ENCODE measurements at places on chromosomes 3 and 15. TPM values are rescaled to one million over a fixed set of nuclear protein-coding genes. Genes with fewer than 3 reads are reported as not detected.

GRCh38 chr3:41608347-41608746 lies 353.6 kb downstream of the ULK4 start:
- DNase-seq: no peak

GRCh38 chr3:17423786-17424536 lies 318.5 kb downstream of the TBC1D5 start:
- no peak for DNase-seq

- no peak for DNase-seq
These were observed 1.2 kb upstream of the ANP32A start for GRCh38 chr15:68821841-68822381.

DNA sequence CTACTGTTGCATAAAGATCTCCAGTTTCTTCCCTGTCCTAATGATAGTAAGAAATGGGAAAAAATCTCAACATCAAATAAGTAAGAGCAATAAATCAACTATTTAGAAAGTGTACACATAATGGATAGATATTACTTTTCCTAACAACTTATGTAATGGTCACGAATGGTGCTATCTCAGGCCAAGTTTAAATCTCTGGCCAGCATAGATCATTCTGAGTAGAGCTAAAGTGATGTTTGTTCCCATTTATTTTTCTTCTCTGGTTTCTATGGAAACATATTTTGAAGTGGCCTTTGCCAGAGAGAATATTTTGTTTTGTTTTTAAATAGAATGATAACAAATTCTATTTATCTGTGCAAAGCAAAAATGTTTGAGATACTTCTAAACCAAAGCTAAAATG lies 249.7 kb upstream of the TTC14 start:
- DNase-seq: no peak

- no peak for DNase-seq
These were observed 316.4 kb upstream of the CFAP20DC start for GRCh38 chr3:59366218-59366617.

DNA sequence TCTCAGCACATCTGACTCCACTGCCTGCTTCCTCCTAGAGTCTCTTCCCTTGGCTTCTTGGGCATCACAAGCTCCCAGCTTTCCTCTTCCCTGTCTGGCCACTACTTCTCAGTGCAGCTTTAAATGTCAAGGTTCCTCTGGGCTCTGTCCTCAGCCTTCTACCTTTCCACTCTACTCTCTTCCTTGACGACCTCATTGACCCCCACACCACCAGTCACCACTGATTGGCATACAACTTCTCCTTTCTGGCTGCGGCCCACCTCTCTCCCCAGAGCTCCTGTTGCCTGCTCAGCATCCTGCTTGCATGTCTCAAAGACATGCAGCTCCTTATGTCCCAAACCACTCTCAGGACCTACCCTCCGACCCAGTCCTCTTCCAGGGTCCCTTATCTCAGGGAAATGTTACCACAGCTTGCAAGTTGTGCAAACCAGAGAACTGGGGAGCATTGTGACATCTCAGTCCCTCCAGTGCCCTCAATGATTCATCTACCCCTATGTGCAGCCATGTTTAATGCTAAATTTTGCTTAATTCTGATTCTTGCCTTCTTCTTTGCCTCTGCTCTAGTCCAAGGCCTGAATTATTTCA lies 49.9 kb downstream of the TRPM1 start:
- no peak for DNase-seq

DNA sequence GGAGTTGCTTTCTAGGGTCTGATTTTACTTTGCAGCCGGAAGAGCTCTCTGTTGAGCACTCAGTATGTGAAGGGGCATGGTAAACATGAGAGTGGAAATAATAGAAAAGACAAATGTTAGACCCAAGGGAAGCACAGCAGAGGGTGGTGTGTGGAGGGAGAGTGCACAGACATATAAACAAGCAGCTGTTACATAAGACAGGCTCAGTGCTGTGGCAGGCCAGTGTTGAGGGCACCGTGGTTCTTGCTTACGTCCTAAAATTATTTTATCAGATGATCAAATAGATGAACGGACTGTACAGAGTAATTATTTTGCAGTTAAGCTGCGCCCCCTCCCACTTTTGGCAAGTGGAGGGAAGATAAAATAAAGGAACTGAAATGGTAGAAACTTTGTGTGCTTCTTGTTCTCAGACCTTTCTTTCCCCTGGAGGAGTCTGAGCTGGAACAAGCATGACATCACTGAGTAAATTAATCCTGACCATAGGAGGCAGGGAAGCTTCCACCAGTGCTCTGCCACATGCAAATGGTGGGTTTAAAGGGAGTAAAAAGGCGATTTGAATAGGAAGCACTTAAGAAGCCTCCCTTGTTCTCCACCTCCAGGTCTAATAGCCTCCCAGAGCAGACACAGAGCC lies 205.6 kb downstream of the IL20RB start:
- DNase-seq: peak; percentile 15

DNA sequence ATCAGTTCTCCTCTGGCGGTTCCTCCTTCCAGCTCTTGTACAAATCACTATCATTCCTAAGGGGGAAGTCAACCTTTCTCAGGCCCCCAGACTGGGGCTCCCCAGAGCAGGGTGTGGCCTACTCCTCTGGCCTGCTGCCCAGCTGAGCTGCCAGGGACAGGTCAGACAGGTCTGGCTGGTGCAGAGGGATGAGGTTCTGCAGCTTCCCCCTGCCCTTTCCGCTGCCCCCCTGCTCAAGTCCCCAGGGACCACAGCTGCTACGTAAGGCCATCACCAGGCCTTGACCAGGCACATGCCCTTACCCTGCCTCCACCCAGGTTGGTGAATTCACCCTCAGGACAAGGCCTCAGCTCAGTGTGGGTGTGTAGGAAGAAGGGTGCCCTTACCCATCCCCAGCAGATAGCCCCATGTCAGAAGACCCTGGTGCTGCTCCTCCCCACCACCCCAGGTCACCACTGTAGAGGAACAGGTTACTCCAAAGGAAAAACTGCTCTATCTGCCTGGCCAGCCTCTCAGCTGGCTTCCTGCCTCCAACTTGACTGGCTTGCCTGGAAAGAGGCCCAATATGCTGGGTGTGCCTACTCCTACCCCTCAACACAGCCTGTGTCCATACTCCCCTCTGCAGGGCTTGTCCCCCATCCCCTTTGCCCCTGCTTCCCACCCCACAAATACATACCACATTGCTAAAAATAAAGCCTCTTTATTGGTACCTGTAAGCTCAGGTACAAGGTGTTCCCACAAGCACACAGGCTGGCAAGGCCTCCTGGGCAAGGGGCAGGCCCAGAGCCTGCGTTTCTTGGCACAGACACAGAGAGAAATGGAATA lies 12.0 kb downstream of the CSRNP1 start:
- DNase-seq: peak; percentile 27

DNA sequence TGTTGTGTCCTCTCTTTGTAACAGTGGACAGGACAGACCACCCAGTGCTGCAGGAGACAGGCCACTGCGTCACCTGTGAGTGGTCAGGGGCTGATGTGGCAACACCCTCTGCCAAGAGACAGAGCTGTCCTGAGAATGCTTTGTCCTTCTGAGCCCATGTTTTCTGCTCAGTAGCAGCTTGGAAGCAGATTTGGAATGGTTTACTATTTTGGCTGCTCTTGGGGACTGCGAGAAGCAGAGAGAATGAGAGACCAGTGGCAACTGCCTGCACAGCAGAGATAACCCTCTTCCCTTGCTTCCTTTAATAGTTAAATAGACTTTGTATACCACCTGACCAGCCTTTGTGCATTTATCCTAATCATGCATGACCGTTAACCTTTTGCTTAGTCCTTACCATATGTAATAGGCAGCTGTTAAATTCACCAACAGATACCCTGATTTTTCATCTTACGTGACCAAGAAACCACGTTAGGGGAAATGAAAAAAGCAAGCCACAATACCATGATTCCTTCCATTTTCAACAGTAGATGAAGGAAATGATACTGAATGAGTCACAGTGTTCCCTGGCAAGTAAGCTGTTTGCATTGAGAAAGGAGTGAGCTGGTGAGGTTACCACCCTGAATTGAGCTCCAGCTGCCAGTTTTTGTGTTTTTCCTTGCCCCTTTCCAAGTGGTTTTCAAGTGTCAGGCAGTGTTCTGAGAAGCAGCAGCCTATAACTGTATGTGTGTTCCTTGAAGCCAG lies 35.5 kb downstream of the B3GALNT1 start:
- no peak for DNase-seq

- DNase-seq: no peak
These were observed 25.4 kb downstream of the KIF7 start for GRCh38 chr15:89629829-89630228.

GRCh38 chr15:48391950-48392349 lies 60.7 kb downstream of the DUT start:
- no peak for DNase-seq

DNA sequence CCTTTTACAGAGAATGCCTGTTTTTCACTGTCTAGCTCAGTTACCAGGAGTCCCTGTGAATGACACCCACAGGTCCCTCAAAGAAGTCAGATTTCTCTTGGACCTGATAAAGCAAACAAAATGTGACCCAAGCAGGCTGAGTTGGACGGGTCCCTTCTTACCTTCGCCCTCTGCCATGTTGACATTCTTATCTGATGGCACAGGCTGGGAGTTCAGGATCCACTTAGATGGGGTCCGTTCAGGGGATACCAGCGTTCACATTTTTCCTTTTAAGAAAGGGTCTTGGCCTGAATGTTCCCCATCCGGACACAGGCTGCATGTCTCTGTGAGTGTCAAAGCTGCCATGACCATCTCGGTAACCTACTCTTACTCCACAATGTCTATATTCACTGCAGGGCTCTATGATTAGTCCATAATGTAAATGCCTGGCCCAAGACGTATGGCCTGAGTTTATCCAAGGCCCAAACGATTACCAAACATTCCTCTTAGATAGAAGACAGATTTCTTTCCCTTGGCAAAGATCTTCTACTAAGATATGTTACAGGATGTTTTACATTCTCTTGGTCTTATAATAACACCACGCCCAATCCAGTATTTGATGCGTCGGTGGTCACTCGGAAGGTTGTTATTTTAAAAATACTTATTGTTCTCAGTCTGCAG lies 179.1 kb downstream of the THSD4 start:
- DNase-seq: no peak

DNA sequence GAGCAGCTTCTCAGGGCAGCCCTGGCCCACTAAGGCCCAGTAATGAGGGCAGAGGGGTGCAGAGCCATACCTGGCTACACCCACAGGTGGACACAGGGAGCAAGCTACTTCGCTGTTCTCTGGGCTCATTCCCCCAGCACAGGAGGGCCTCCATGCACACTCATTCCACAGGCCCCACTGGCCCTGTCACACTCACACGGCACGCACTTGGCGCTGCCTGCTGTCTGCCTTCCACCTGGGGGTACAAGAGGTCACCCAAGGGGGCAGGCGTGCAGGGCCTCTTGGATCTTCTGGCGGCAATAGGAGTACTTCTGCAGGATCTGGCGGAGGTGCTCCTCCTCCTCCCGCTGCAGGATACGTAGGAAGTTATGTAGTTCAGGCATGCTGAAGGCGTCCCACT lies 2.3 kb upstream of the TUSC2 start:
- no peak for DNase-seq

- DNase-seq: no peak
These were observed 19.7 kb upstream of the DNAJC19 start for GRCh38 chr3:181009225-181009624.

DNA sequence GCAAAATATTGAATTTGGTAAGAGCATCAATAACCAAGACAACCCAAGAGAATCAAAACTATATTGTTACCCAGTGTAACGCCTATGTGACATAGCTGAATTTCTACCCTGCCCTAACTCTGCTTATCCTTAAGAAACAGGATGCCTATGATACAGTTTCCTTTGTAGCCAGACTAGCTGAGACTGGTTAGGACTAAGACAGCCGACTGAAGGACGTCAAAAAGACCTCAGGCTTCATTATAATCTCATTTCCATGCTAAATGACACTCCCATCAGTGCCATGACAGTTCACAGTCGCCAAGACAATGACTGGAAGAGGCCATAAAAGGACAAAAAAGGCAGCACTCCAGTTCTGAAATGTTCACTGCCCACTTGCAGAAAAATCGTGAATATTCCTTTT lies 66.8 kb downstream of the GBE1 start:
- no peak for DNase-seq

- DNase-seq: no peak
These were observed 324.0 kb downstream of the PTPRG start for GRCh38 chr3:61885414-61885813.

DNA sequence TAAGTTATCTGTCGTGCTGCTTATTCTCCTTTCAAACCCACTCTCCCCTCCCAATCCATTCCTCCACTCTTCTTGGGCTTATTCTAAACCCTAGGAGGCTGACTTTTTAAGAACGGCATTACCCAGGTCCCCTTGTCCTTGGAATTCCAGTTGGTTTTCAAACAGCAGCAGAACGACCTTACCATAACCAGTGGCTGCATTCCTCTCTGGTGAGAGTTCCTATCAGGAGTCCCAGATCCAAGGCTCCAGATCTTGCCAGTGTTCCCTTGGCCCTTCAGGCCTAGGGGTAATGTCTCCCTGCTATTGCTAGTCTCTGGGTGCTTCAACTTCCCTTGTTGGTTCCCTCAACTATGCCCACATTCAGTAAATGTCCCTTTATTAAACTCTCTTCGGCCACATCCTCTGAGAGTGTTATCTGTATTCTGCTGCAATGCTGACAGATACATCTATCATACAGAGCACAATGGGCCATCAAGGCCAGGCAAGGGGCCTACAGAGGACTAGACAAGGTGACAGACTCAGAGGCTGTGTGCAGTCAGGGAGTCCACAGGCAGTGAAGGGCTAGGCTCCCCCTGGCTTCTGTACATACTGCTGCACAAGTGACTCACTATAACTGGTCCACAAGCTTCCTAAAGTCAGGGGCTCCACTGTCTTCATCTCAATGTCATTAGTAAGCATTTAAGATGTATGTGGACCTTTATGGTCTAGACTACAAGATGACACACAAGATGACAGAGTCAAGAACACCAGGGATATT lies 10.1 kb downstream of the LYSMD2 start:
- no peak for DNase-seq

- DNase-seq: no peak
These were observed 71.2 kb downstream of the GOLIM4 start for GRCh38 chr3:168024537-168024941.

GRCh38 chr3:152459118-152459515 lies 190.4 kb downstream of the MBNL1 start:
- DNase-seq: no peak

- peak; percentile 89 for DNase-seq
These were observed at the start of gene SLC35G2 for GRCh38 chr3:136818769-136819391. Gene SLC35G2 (plus strand): TSS chr3:136819126. CDS start chr3:136854461, 35,335 bp downstream.

Gene GP9
- not detected for total RNA-seq

Gene TBCCD1
- 15.2 TPM for total RNA-seq

Gene P2RY12
- 0.10 TPM for total RNA-seq

Gene CADM2
- total RNA-seq: 1.8 TPM

Gene ZNF770
- total RNA-seq: 45.7 TPM

Gene NRROS
- total RNA-seq: 5.3 TPM

Gene SCAANT1
- not detected for total RNA-seq

Gene MITF
- total RNA-seq: 0.30 TPM

Gene MEX3B
- 14.3 TPM for total RNA-seq

Gene CCR8
- not detected for total RNA-seq

Gene MAPKBP1
- 8.2 TPM for total RNA-seq

Gene HIGD2B
- total RNA-seq: 0.17 TPM

Gene DNAJB11
- total RNA-seq: 54.7 TPM

Data from H7 (cell line).